Muscle of leg (tissue), 16 donors: ENCODE measurements at places on chromosomes 1 and 21. TPM values are rescaled to one million over a fixed set of nuclear protein-coding genes. Genes with fewer than 3 reads are reported as not detected.

The BSND gene
- not detected for polyA plus RNA-seq

The KCNH1 gene
- polyA plus RNA-seq, result 0.33 TPM

The FAM110D gene
- polyA plus RNA-seq, result 0.88 TPM

The MATN1 gene
- 1.4 TPM for polyA plus RNA-seq

The PTGFRN gene
- polyA plus RNA-seq, result 127 TPM

The CNIH3 gene
- 2.7 TPM for polyA plus RNA-seq

The TNFRSF18 gene
- 3.0 TPM for polyA plus RNA-seq

The EDN2 gene
- not detected for polyA plus RNA-seq

The C1QC gene
- polyA plus RNA-seq, result 32.3 TPM

- peak; percentile 27 for DNase-seq
These were observed 65.6 kb downstream of the SAMSN1 start for GRCh38 chr21:14480411-14481031.

GRCh38 chr1:111334169-111334568 is 43.5 kb downstream of the CHIA start:
- no peak for DNase-seq

GRCh38 chr21:45295576-45296365 is 8.1 kb upstream of the POFUT2 start:
- peak; percentile 58 for DNase-seq

GRCh38 chr1:84280912-84281311 is 20.6 kb upstream of the SAMD13 start:
- no peak for DNase-seq

- no peak for DNase-seq
These were observed 14.4 kb downstream of the CYP4B1 start for GRCh38 chr1:46812996-46813857.

GRCh38 chr1:25774206-25774803 is 25.7 kb upstream of the SELENON start:
- DNase-seq, result no peak

GRCh38 chr1:55604179-55604578 is 389.0 kb upstream of the USP24 start:
- no peak for DNase-seq

DNA sequence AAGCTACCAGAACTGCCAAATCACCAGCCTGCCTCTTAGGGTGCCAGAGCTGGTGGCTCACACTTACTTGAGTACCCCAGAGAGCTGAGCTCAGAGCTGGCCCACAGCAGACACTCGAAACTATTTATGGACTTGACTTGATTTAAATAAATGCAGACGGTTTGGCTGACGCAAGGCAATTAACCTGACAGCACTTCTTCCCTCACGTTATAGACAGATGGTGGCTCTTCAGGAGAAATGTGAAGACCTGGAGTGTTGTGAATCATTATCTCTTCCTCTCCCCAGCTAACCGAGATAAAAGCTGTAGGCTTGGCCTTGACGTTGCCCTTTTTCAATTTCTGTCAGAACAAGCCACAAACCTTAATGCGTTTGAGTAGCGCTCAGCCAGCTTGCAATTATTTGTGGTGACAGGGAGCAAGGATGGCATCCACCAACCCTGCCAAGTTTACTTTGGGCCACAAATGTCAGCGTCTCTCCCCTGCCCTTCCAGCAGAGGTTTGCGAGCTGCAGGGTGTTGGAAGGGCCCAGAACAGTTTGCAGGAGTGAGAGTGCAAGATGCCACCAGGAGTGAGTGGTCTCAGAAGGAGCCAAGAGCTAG is 34.0 kb upstream of the BCAR3 start:
- DNase-seq, result no peak

DNA sequence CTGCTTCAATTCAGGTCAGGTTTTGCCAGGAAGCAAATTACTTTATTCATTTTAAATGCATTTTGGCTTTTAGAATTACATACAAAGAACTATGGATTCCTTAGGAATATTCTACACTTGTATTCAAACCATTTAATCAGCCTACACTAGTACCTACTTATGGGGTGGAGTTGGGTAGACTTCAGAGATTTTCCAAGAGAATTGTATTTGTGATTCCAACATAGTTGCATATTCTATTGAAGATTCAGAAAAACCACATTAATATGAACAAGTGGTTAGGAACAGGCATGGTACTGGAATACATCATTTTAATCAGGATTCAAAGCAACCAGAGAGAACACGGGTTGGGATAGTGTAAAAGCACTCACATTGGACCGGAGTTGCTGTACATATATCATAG is 33.4 kb downstream of the LUZP1 start:
- no peak for DNase-seq

DNA sequence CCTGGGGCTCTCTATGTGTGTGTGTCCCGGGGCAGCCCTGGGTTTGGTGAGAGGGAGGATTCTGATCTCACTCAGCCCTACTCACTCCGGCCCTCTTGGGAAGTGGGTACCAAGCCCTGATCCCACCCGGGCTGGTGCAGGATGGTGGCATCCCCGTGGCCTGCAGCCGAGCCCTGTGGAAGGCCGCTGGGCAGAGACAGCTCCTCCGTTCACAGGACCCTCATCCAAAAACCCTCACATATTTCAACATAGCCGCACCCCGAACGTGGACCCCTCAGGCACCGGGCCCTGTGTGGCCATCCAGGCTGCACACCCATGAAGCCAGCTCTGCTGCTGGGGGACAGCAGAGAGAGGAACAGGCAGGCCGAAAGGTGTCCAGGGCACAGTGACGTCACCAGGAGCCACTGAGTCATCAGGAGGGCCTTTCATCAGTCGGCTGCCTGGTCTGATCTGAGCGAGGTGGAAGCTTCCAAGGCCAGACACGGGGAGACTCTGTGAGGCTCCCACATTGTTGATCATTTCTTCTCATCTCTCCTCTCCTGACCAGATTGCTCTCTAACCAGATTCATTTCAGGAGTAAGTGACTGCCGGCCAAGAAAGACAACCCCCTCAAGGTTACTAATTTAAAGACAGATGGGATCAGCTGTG is 16.2 kb upstream of the GPR157 start:
- no peak for DNase-seq

GRCh38 chr1:214199585-214199984 is 81.4 kb upstream of the SMYD2 start:
- no peak for DNase-seq

DNA sequence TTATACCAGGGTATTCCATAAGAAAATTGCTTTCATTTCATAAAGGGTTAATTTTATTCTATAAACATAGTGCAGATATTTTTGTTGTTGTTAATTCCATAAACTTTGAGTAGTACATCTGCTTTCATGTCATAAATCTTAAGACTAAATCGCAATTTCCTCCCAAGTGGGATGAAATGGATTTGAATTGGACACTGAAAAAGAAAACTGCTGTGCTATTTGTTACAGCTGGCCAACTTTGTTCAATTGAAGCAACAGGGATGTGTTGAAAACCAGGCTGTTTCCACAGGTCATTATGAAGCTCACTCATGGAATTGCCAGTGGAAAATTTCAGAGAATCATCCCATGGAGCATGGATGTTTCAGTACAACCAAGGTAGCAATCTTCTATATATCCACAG is 252.5 kb upstream of the RGS18 start:
- DNase-seq, result peak; percentile 93

- DNase-seq, result peak; percentile 59
These were observed 21.8 kb downstream of the KIF1B start for GRCh38 chr1:10232163-10232562.

DNA sequence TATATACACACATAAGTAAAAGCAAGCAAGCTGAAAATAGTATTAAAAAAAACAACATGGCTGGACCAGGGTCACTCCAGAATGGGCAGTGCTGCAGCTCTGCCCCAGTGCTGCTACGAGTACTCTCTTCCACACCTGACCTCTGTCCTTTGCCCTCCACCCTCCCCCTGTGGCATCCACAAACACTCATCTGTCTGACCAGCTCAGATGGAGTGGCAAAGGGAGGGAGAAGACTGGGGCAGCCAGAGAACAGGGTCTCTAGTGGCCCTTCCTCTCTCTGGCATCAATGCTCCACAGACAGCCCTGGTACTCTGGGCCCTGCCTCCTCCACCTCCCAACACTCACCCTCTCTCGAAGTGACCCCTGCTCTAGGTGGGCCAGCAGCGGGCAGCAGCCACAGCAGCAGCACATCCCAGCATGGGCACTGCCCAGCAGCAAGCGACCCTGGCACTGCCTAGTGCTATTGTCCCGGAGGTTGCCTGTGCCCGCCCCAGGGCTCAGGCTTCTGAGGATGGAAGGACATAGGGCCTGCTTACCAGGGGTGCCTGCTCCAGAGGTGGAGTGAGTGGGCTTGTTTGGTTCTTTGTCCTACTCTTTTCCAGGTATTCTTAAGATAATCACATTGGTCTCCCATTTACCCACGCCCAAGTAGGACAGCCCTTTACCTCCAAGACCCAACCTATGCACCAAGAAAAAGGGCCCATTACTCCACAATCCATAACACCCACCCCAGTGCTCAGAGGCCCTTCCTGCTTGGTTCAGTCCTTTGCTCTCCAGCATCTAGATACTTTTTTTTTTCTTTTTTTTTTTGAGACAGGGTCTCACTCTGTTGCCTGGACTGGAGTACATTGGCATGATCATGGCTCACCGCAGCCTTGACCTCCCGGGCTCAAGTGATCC is 6.2 kb downstream of the ARHGEF2 start:
- DNase-seq, result no peak

- no peak for DNase-seq
These were observed 26.3 kb upstream of the PTGFR start for GRCh38 chr1:78464449-78464891.

- DNase-seq, result no peak
These were observed 50.1 kb downstream of the ZNF281 start for GRCh38 chr1:200359610-200360163.

GRCh38 chr1:31694964-31695313 is 8.9 kb downstream of the COL16A1 start:
- DNase-seq, result no peak

- no peak for DNase-seq
These were observed 34.4 kb downstream of the WLS start for GRCh38 chr1:68197891-68198290.

- no peak for DNase-seq
These were observed 19.6 kb downstream of the EIF4G3 start for GRCh38 chr1:21157054-21157453.

GRCh38 chr21:29385934-29386520 is 87.3 kb downstream of the BACH1 start:
- no peak for DNase-seq

- DNase-seq, result no peak
These were observed 83.6 kb upstream of the CNTN2 start for GRCh38 chr1:204959374-204959773.

GRCh38 chr21:37636152-37636860 is 269.7 kb downstream of the DYRK1A start:
- DNase-seq, result no peak

DNA sequence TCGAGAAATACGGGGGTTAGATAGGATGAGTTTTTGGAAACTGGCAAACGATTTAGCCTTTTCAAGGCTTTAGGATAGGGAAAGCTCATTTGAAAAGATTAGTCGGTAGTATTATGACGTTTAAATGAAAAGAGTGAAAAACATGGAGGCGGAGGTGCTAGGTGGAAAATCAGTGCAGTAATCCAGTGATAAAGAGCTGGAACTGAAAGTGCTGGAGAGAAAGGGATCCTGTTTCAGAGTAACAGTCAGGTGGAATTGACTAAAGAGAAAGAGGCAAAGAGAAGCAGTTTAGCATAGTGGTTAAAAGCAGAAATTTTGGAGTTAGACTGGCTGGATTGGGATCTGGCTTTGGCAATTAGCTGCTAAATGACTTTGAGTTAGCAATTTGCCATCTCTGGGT is 945 bp downstream of the WDR3 start:
- DNase-seq, result peak; percentile 2

- peak; percentile 9 for DNase-seq
These were observed 184.3 kb downstream of the CYYR1 start for GRCh38 chr21:26388731-26389231.

DNA sequence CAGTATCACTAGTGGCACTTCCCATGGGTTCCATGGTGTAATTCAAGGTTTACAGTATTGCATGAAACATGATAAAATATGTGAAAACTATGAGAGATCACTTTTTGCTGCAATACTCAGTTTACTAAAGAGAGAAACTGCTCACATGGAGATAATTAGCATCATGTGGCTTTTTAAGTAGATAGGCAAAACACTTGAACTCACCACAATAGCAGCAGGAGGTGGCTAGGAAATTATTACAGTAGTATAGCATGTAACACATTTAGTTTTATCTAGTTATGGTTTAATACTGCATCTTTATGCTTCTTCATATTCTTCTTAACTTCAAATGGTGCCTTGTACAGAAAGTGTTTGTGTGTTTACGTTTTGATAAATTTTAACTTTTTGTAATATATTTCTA is 698.5 kb upstream of the BRINP3 start:
- no peak for DNase-seq

- no peak for DNase-seq
These were observed 47.0 kb upstream of the POU2F1 start for GRCh38 chr1:167173516-167174184.
